ENCODE measurements at places on chromosomes 1 and 21. TPM values are rescaled to one million over a fixed set of nuclear protein-coding genes. Genes with fewer than 3 reads are reported as not detected.

GRCh38 chr1:230975636-230976035, 3.0 kb downstream of the TTC13 start:
- DNase-seq, result no peak
- no peaks in the 10 kb centered on the region for H3K27me3 ChIP-seq
- H3K4me3 ChIP-seq, result no peak overlapping the region
- peaks cover 2% of the 10 kb centered on the region for H3K36me3 ChIP-seq
- no peak overlapping the region for H3K27ac ChIP-seq
- H3K4me1 ChIP-seq, result peaks cover 46% of the 10 kb centered on the region

DNA sequence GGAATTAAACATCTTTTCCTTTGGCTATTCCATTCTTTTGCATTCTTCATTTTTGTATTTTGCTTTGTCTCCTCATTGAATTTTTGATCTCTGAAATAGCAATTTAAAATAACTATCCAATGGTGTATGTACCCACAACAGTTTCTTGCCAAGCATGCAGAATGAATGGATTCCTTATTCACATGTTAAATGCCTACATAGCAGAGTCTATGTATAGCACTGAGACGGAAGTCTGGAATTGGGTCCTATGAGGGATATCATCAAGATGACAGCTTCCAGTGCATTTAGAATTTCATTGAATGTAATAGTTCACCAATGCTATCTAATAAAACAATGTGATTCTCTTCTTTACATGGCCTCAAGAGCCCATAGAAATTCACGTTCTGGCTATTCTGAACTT, 97.5 kb downstream of the MRPS6 start:
- no peak overlapping the region for H3K4me3 ChIP-seq
- peaks cover 53% of the 10 kb centered on the region for H3K36me3 ChIP-seq
- peaks cover 13% of the 10 kb centered on the region for H3K4me1 ChIP-seq
- DNase-seq, result no peak
- no peaks in the 10 kb centered on the region for H3K27me3 ChIP-seq

- H3K27ac ChIP-seq, result peak overlapping the region; percentile 67
- no peaks in the 10 kb centered on the region for H3K36me3 ChIP-seq
- H3K27me3 ChIP-seq, result no peaks in the 10 kb centered on the region
- H3K4me3 ChIP-seq, result no peak overlapping the region
- H3K4me1 ChIP-seq, result peaks cover 39% of the 10 kb centered on the region
Observed at GRCh38 chr1:235855811-235856429, 10.8 kb downstream of the LYST start.

DNA sequence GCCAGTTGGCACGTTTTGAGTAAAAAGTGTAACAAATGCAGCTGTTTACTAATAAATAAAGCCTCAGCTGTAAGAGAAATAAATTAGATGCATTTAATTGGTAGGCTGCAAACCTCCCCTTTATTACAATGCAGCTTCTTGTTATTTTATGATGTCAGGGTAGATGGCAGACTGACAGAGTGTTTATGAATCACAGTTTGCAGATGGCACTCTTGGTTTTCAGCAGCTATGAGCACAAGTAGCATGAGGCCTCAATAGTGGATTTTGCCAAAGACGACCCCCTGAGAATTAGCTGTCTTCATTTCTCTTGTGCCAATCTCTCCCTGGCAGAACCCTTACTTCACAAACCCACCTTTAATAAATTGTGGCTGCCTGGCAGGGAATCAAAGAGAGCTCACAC, 161.2 kb upstream of the C1orf87 start:
- no peak overlapping the region for H3K27ac ChIP-seq
- no peaks in the 10 kb centered on the region for H3K4me1 ChIP-seq
- no peak overlapping the region for H3K4me3 ChIP-seq
- H3K27me3 ChIP-seq, result no peaks in the 10 kb centered on the region

DNA sequence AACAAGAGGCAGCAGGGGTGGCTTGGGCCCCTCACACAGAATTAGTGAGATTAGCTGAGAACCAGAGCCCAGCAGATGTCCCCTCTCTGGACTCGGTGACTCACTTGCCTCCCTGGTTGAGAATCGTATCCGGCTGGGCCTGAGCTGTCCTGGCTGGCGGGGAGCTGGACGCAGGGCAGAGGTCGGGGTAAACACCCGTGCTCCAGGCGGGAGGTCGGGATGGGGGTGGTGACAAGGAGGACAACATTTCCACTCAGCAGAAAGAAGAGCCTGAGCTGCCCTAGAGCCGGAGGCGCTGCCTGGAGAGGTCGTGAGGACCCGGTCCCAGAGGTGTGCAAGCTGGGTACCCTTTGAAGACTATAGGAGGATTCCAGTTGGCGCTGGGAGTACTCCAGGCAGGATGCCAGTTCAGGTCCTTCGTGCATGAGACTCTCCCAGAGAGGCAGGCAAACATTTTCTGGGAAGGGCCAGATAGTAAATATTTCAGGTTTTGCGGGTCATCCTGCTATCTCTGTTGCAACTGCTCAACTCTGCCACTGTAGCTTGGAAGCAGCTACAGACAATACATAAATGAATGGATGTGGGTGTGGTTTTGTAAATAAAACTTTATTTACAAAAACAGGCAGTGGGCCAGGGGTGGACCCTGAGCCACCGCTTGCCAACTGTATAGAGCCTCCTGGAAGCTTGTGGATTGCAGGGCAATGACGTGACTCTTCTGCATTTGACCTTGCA, 116.8 kb upstream of the WNT4 start:
- H3K4me3 ChIP-seq, result no peak overlapping the region
- peaks cover 28% of the 10 kb centered on the region for H3K4me1 ChIP-seq
- H3K27me3 ChIP-seq, result peaks cover 7% of the 10 kb centered on the region
- H3K27ac ChIP-seq, result peak overlapping the region; percentile 27
- H3K36me3 ChIP-seq, result no peaks in the 10 kb centered on the region
- no peak for DNase-seq

GRCh38 chr1:3545363-3546047, 65.8 kb downstream of the MEGF6 start:
- peak overlapping the region; percentile 64 for H3K4me3 ChIP-seq
- H3K27ac ChIP-seq, result peak overlapping the region; percentile 65
- DNase-seq, result no peak
- H3K27me3 ChIP-seq, result no peaks in the 10 kb centered on the region
- peaks cover 77% of the 10 kb centered on the region for H3K4me1 ChIP-seq
- no peaks in the 10 kb centered on the region for H3K36me3 ChIP-seq

DNA sequence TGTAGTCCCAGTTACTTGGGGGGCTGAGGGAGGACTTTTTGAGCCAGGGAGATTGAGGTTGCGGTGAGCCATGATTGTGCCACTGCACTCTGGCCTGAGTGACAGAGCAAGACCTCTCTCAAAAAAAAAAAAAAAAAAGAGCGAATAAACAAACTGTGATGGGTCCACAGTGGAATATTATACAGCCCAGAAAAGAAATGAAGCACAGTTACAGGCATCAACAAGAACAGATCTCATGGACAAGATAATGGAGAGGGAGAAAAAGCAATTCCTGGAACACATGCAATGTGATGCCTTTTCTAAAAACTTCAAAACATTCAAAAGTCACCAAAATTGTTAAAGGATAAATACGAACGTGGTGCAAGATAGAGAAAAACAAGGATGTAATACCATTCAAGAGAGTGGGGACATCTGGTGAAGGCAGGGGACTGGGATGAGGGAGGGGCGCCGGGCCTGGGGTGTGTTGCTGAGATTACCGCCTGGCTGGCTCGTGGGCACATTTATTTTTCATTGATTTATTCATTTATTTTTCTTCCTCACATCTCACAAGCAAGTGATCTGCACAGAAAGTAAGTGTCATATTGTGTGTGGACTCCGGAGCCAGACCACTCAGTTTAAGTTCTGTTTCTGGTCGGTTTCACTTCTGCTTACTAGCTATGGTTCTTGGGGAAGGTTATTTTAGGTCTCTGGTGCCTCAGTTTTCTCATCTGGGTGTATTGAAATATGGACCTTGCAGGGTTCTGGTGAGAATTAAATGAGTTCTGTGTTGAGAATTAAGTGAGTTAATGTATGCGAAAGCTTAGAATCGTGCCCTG, 30.1 kb downstream of the ABCG1 start:
- DNase-seq, result no peak
- peaks cover 33% of the 10 kb centered on the region for H3K27me3 ChIP-seq
- H3K27ac ChIP-seq, result no peak overlapping the region
- H3K36me3 ChIP-seq, result peaks cover 1% of the 10 kb centered on the region

DNA sequence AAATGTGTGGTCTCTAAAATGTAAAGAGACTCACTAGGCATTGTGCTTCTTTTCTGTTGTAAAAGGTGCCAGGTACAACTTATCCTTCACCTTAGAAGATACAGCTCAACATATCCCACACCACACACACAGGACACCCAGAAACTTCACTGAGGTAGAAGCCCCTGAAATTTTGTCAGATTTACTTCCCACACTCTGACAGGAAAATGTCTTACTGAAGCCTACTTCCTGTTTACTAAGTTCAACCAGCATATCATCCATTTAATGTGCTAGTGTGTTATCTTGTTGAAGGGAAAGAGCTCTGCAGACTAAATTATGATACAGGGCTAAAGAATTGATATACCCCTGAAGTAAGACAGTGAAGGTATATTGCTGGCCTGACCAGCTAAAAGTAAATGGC, 39.9 kb upstream of the INSL5 start:
- H3K4me3 ChIP-seq, result no peak overlapping the region
- DNase-seq, result no peak
- no peaks in the 10 kb centered on the region for H3K4me1 ChIP-seq
- peaks cover 3% of the 10 kb centered on the region for H3K36me3 ChIP-seq

DNA sequence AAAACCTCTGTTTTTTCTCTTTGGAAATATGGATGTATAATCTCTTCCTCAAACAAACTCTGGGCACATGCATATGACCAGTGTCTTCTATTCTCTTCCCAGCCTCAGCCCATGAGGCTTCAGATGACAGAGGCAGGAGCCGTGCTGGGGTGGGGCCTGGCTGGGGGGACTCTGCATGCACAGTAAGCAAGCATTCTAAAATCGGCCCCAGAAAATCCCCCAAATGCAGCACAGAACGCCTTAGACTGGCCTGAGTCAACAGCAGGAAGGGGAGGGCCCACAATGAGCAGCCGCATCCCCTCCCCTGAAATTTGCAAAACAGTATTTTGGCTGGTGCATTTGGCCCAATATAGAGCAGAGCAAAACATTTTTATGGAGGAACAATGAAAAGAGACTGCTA, 47.8 kb downstream of the ITPKB start:
- no peak overlapping the region for H3K4me3 ChIP-seq
- H3K27ac ChIP-seq, result no peak overlapping the region
- H3K36me3 ChIP-seq, result peaks cover 2% of the 10 kb centered on the region
- DNase-seq, result no peak
- peaks cover 14% of the 10 kb centered on the region for H3K4me1 ChIP-seq

GRCh38 chr1:157096881-157097280, 2.7 kb downstream of the ETV3L start:
- no peaks in the 10 kb centered on the region for H3K27me3 ChIP-seq
- H3K4me1 ChIP-seq, result no peaks in the 10 kb centered on the region
- DNase-seq, result no peak
- no peak overlapping the region for H3K4me3 ChIP-seq

DNA sequence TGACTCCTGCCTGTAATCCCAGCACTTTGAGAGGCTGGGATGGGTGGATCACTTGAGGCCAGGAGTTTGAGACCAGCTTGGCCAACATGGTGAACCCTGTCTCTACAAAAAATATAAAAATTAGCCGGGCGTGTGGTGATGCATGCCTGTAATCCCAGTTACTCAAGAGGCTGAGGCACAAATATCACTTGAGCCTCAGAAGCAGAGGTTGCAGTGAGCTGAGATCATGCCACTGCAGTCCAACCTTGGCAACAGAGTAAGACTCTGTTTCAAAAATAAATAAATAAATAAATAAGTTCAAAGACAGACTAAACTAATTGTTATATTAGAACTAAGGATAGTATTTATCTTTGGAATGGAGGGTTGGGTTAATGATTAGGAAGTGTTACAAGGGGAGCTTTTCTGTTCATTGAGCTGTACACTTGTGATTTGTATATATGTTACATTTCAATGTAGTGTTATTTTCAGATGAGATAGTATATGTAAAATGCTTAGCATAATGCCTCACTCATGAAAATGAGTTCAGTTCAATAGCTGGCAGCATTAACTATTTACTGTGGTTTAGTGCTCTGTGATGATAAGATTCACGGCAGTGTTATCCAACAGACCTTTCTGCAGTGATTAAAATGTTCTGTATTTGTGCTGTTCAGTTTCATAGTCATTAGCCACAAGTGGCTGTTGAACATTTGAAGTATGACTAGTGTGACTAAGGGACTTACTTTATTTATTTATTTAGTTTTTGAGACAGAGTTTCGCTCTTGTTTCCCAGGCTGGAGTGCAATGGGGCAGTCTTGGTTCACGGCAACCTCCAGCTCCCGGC, 47.7 kb downstream of the OSBPL9 start:
- no peak overlapping the region for H3K4me3 ChIP-seq
- H3K4me1 ChIP-seq, result peaks cover 86% of the 10 kb centered on the region
- peak overlapping the region; percentile 79 for H3K27ac ChIP-seq
- H3K36me3 ChIP-seq, result peaks cover 2% of the 10 kb centered on the region
- DNase-seq, result no peak

- no peak overlapping the region for H3K27ac ChIP-seq
- peaks cover 13% of the 10 kb centered on the region for H3K4me1 ChIP-seq
- peaks cover 12% of the 10 kb centered on the region for H3K27me3 ChIP-seq
- no peak overlapping the region for H3K4me3 ChIP-seq
- DNase-seq, result no peak
- H3K36me3 ChIP-seq, result no peaks in the 10 kb centered on the region
Observed at GRCh38 chr1:211507365-211507764, 15.4 kb upstream of the RD3 start.

DNA sequence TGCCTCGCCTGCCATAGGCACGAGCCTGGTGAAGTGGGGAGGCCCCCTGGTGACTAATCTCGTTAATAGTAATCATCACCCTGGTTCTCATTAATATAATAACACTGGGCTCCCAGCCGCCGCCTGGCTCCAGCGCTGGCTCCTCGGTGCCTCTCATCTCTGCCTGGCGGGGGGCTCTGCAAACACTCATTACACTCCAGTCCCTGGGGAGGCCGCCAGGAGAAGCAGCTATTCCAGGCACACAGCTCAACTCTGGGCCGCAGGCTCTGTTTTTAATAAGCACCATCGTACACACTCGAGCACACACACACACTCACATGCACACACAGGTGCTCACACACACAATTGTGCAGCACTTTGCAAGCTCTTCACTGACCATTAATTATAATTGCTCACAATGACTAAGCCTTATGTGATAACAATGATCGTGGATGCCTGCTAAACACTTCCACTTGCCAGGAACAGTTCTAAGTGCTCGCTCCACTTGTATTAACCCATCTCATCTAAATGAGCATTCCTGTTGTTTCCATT, 52.2 kb downstream of the SDC3 start:
- no peak overlapping the region for H3K27ac ChIP-seq
- H3K27me3 ChIP-seq, result peaks cover 4% of the 10 kb centered on the region
- H3K4me3 ChIP-seq, result no peak overlapping the region

GRCh38 chr1:244235157-244235556, 184.1 kb downstream of the ZBTB18 start:
- peaks cover 24% of the 10 kb centered on the region for H3K4me1 ChIP-seq
- H3K27ac ChIP-seq, result no peak overlapping the region
- H3K4me3 ChIP-seq, result no peak overlapping the region
- H3K27me3 ChIP-seq, result no peaks in the 10 kb centered on the region

- H3K27me3 ChIP-seq, result no peaks in the 10 kb centered on the region
- peaks cover 1% of the 10 kb centered on the region for H3K36me3 ChIP-seq
- peak; percentile 68 for DNase-seq
- H3K4me1 ChIP-seq, result peaks cover 30% of the 10 kb centered on the region
- no peak overlapping the region for H3K27ac ChIP-seq
- H3K4me3 ChIP-seq, result no peak overlapping the region
Observed at GRCh38 chr21:45870421-45870820, 111.1 kb upstream of the COL6A1 start.

Gene KRTAP7-1
- not detected for total RNA-seq

Gene ADGRL2
- total RNA-seq, result 64.2 TPM

Gene WDR64
- total RNA-seq, result not detected

Gene RORC
- total RNA-seq, result not detected

Gene C8B
- total RNA-seq, result not detected

Gene FCMR
- total RNA-seq, result not detected

Gene P3H1
- 256 TPM for total RNA-seq
